ENCODE measurements at places on chromosomes 2 and 18.
A peak's percentile ranks its signal among the peaks of the same experiment; 100 is the strongest.

DNA sequence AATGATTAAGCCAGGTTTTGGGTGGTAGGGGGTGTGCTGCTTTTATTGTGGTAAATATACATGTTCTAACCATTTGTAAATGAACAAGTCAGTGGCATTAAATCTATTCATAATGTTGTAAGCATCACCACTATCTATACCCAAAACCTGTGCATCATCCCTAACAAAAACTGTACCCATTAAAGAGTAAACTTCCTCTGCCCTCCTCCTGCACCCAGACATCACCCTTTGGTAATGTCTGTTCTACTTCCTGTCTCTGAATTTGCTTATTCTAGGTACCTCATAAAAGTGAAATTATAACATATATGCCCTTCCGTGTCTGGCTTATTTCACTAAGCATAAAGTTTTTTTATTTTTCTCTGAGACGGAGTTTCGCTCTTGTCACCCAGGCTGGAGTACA lies 14.1 kb downstream of the RIF1 start:
- ATAC-seq: no peak

- ATAC-seq: no peak
These were observed 331.8 kb upstream of the SLC8A1 start for GRCh38 chr2:40783704-40784103.

- ATAC-seq: no peak
These were observed 73.9 kb upstream of the RPL31 start for GRCh38 chr2:100928235-100928634.

DNA sequence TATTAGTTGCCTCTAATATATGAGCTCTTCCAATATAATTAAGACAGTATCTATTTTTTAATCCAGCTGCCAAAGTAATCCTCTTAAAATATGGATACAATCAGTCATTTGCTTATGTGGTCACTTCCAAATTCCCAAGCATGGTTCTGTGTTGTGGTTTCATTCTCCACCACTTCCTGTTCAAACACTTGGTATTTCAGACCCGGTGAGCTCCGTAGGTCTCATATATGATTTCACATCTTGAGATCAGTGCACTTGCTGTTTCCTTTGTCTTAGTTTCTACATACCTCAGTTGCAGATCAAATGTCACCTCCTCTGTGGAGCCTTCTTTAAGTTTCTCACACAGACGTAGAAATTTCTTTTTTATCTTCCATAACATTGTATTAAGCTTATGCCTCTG lies 254.2 kb downstream of the KCNS3 start:
- no peak for ATAC-seq

GRCh38 chr2:201854221-201854801 lies 48.0 kb downstream of the CDK15 start:
- peak; percentile 98 for ATAC-seq

- no peak for ATAC-seq
These were observed 50.9 kb downstream of the KDM3A start for GRCh38 chr2:86492048-86492453.

DNA sequence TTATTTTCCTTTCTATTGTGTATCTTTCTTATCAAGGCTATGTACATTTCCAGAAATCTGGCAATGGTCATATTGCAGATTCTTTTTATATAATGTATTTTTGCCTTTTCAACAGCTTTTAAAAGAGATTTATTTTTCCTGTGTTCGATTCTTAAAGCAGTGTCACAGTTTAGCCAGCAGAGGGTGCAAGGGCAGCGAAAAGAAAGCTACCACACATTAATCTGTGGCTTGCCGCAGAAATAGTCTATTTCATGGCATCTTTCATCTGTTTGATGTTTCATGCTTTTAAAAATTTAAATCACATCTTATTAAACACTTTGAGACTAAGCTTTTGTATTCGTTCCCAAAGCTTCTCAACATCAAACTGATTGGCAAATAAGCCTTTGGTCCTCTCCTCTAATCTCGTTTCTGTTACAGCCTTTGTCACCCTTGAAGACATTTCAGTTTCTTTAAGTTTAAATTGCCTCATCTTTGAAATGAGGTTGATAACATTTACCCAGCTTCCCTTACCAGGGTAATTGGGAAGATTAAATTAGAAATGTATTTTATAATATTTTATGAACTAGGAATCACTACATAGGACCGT lies 73.3 kb downstream of the PIK3C3 start:
- ATAC-seq: peak; percentile 81

GRCh38 chr2:119475225-119475856 lies 43.7 kb downstream of the TMEM37 start:
- ATAC-seq: no peak

GRCh38 chr2:43020296-43020695 lies 206.1 kb downstream of the ZFP36L2 start:
- no peak for ATAC-seq

- no peak for ATAC-seq
These were observed 162.8 kb downstream of the MGAT5 start for GRCh38 chr2:134416637-134417036.

DNA sequence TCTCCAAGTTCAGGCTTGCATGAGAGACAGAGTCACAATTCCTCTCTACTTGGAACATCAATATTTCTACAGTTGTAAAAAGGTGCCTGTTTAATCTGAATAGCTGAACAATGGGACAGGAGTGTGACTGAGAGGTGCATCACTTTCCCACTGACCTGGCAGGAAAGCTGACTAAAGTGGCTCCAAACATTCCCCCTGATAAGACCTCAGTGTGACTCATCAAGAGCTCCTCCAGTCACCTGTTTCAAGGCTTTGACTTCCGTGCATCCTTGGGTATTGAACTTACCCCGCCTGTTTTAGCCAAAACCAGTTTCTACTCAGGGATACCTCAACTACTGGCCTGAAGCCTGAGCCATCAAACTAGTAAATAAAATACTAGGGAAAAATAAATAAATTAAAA lies 453.9 kb upstream of the DDX18 start:
- no peak for ATAC-seq

- no peak for ATAC-seq
These were observed 851.6 kb downstream of the DCC start for GRCh38 chr18:53191634-53192033.

GRCh38 chr2:205746420-205746785 lies 64.1 kb downstream of the NRP2 start:
- peak; percentile 58 for ATAC-seq

DNA sequence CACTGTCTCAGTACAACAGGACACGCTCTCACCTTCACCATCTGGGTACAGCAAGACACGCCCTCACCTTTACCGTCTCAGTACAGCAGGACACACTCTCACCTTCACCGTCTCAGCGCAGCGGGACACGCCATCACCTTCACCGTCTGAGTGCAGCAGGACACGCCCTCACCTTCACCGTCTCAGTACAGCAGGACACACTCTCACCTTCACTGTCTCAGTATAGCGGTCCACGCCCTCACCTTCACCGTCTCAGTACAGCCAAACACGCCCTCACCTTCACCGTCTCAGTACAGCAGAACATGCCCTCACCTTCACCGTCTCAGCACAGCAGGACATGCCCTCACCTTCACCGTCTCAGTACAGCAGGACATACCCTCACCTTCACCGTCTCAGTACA lies 109.9 kb upstream of the CTDP1 start:
- no peak for ATAC-seq

DNA sequence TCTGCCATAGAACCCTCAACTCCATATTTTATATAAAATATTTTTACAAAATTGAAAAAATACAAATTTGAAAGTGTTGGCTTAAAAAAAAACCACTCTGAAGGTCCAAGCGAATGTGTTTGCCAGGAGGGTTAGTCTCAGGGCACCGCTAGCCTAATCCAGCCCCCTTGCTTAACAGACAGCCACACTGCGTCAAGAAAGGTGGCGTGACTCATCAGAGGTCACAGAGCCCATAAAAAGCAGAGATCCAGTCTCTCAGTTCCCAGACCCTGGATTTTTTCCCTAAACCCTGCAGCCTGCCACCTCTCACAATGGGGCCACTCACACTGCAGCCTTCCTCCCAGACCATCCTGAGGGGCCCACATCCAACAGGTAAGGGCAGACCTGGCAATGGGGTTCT lies 3.9 kb upstream of the TNS1 start:
- ATAC-seq: no peak

- peak; percentile 94 for ATAC-seq
These were observed 47.8 kb upstream of the MAPRE3 start for GRCh38 chr2:26922405-26923188.

DNA sequence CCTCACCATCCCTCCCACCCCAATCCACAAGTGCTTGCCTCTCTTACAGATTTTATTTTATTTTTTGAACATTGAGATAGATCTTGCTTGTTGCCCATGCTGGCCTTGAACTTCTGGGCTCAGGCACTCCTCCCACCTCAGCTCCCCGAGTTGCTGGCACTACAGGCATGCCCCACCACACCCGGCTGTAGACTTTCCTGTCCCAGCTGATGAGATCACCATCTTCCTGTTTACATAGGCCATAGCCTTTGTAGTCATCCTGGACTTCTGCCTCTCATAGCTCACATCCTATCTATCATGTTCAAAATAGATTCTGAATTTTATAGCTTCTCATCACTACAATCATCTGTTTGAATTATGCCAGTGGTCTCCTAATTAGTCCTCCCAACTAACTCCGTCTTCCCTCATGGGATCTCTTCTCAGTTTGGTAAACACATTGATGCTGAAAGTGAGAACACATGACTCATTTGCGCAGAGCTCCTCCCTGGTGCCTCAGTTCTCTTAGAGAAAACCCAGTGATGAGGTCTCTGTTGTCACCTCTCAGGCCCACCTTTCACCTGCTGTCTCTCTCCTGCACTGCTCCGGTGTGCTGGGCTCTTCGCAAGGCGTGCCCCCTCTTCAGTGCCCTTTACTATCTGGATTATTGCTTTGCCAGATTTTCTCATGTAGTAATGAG lies 243.0 kb downstream of the ZNF407 start:
- peak; percentile 24 for ATAC-seq

- no peak for ATAC-seq
These were observed 297.9 kb downstream of the EN1 start for GRCh38 chr2:118549503-118549902.

GRCh38 chr2:69253611-69254301 lies 133.3 kb downstream of the GFPT1 start:
- ATAC-seq: peak; percentile 95

DNA sequence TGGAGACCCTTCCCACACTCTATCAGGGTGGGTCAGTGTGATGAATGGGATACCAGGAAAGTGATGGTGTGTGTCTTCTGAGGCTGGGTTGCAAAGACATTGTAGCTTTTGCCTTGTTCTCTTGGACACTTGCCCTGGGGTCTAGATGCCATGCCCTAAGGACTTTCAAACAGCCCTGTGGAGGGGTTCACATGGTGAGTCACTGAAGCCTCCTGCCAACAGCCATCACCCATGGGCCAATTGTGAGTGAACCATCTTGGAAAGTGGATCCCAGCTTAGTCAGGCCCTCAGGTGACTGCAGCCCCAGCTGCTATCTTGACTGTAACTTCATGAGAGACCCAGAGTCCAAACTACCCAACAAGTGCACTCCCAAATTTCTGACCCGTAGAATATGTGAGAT lies 25.8 kb upstream of the IGFBP5 start:
- ATAC-seq: no peak

DNA sequence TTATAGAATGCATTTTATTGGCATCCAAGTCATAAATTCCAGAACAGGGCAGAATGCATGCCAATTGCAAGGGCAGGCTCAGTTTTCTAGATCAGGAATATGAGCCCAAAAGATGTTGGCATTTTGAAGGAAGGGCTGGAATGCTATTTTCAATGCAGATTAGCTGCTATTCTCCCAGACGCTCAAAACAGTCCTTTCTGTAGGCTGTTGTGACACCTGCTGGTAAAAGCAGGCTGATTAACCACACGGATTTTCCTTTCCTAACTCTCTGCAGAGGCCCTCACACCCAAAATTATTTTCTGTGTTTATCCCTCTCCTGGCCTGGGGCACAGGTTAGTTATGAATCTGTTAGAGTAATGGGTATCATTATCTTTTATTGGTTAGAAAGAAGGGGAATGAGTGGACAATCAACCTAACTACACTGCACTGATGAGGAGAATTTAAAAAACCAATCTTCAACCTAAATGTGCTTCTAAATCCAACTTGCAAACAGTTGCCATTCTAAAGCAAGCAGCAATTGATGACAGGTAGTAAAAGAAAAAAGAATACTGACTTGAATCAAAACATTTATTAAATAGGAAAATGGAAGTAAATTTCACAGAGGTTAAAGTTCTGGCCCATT lies 94.0 kb downstream of the PLA2R1 start:
- ATAC-seq: peak; percentile 98

DNA sequence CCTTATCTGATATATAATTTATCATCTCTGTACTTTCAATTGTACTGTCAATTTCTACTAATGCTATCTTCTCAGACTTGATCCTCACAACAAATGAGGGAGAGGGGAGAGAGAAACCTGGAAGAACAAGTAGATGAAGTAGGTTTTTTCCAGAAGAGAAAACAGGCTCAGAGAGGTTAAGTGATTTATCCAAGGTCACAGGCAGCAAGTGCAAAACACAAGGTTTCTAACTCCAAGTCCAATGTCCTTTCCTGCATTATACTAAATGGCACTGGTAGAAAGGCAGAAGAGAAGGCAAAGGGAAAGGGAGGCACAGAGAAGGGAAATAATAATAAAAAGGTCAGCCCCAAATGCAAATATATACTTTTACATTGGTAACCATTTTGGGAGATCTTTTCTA lies 7.5 kb downstream of the MEX3C start:
- no peak for ATAC-seq

GRCh38 chr2:129252781-129253460 lies 726.5 kb upstream of the RAB6C start:
- ATAC-seq: no peak

GRCh38 chr2:132678483-132678882 lies 8.5 kb upstream of the LYPD1 start:
- ATAC-seq: peak; percentile 47

GRCh38 chr2:111946294-111947114 lies 48.1 kb downstream of the MERTK start:
- ATAC-seq: peak; percentile 35

- no peak for ATAC-seq
These were observed 78.6 kb downstream of the SATB2 start for GRCh38 chr2:199378948-199379650.

DNA sequence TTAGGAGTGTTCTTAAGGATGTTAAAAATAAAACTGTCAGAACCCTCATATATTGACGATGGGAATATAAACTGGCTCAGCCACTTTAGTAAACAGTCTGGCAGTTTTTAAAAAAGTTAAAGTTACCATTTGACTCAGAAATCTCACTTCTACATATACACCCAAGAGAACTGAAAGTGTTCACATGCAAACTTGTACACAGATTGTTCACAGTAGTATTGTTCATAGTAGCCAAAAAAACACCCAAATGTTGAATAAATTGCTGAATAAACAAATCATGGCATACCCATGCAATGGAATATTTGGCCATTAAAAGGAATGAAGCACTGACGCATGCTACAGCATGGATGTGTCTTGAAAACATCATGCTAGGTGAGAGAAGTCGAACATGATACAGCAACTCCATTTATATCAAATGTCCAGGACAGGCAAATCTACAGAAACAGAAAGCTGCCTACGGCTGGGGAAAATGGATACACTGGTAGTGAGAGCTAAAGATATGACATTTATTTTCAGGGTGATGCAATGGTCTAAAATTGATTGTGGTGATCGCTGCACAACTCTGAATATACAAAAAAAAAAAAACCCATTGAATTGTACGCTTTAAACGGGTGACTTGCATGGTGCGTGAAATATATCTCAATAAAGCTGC lies 10.1 kb downstream of the RPL31 start:
- ATAC-seq: no peak
